Skeletal muscle cell (primary cell): ENCODE measurements at places on chromosomes 3 and 15.

- no peak for DNase-seq
Measured at GRCh38 chr15:95872366-95872771, 458.1 kb upstream of the NR2F2 start.

- DNase-seq: no peak
Measured at GRCh38 chr3:65318231-65318630, 630.4 kb upstream of the ADAMTS9 start.

- DNase-seq: no peak
Measured at GRCh38 chr3:133264920-133265319, 134.9 kb upstream of the BFSP2 start.

DNA sequence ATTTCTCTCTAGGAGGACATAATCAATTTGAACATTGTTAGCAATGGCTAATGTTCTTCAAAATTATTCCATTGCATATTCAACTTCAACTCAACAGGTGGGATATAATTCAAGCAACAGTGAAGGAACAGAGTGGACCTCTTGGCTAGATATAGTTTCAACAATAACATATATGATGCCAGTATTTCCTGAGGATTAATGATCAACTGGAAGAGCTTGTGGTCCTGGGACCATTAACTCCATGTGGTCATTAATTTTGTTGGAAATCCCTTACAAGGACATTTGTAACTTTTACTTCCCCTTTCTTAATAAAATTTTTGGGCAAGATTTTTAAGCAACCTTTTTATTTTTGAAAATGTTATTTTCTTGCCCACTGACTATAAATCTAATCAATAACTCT is 54.3 kb upstream of the ROBO2 start:
- DNase-seq: no peak

DNA sequence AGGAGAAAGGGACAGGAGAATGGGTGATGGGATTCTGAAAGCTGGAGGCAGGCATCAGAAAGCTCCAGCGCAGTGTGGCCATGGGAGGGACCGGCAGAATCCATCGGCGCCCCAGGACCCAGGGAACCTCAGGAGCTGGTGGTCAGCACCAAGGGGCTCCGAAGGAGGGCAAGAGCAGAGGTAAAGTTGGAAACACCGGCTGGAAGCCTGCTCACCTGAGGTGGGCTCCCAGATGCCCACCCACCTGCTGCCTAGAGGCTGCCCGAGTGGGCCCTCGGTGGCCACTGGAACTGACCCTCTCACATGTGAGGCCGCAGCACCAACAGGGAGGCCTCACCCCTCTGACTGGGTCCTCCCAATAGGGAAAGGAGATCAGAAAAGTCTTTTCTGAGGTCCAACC is 10.3 kb upstream of the ZXDC start:
- no peak for DNase-seq

DNA sequence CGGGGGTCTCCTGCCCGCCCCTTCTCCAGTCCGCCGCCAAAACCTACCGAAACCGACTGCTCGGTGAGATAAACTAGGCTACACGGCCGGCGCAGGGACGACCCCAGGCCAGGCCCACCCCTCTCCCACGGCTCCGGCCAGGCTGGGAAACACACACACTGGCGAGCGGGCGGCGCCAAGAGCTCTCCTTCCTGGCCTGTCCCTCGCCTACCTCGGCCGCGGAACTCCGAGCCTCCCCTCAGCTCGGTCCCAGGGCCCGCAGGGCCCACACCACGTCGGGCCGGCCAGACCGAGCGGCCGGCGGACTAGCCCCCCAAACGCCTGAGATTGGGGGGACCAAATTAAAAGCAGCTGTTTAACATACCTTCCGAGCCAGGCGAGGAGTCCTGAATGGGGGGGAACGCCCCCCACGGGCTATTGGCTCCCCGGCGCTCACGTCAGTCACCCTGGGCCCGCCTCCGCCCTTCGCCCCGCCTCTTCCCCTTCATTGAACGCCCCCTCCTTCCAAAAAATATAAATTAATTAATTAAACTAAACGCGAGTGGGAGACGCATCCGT is 4.0 kb upstream of the SIN3A start:
- no peak for DNase-seq

- DNase-seq: no peak
Measured at GRCh38 chr3:49886922-49887265, 16.8 kb downstream of the MST1R start.

GRCh38 chr15:100722551-100723314 is 120.3 kb downstream of the ASB7 start:
- DNase-seq: no peak

- no peak for DNase-seq
Measured at GRCh38 chr3:121574449-121574848, 6.7 kb downstream of the ARGFX start.

DNA sequence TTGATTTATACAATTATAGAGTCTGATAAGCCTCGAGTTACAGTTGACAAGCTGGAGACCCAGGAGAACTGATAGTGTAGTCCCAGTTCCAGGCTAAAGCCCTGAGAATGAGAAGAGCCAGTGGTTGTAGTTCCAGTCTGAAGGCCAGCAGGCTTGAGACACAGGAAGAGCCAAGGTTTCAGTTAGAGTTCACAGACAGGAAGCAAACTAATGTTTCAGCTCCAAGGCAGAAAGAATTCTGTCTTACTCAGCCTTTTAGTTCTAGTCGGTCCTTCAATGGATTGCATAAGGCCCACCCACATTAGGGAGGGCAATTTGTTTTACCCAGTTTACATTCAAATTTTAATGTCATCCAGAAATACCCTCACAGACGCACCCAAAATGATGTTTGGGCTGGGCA is 102.7 kb downstream of the CDIN1 start:
- DNase-seq: peak; percentile 7

DNA sequence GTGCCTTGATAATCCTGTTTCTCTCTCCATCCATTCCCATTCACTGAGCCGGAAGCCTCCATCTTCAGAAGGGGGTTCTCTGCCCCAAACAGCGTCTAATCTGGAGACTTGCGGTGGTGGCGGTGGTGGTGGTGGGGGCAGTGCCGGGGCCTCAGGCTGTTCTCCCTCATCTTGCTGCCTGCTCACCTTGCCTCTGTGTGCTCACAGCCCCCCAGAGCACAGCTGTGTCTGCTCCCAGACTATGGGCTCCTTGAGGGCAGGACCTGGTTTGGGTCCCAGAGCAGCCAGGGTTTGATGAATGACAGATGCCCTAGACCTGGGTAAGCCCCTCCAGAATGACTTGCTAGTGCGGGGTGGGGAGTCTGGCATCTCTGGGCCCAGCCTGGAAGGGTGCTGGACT is 430 bp upstream of the PSTPIP1 start:
- no peak for DNase-seq

DNA sequence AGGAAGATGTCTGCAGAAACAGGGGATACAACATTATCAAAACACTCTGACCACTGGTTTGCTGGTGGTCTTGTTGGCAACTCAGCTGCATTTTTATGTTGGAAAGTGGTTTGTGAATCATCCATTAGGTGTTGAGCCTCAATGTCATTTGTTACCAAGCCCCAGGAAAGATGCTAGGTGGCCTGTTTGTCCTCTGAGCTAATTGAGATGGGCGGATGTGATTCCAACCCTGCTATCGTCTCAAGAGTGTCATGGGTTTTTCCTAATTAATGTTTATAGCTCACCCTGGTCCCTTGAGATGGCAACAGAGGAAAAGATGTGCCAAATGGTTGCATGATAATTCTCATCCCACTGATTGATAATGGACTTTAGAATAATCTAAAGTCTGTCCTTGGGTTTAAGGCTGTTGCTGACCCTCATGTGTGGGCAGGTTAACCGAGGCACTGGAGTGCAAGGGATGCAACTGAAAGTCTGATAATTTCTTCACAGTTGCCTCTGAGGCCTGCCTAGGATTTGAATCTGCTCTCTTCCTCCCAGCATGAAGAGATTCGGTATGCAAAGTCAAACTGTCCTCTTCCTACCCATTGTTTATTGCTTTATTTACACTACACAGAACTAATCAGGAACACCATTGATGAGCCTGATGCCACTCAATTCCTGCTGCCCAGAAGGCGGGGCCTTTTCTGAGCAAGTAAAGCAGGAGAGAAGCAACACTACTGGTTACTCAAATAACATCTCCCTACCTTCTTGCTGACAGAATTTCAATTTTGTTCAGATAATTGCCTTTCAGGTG is 166.2 kb upstream of the TBC1D5 start:
- no peak for DNase-seq

DNA sequence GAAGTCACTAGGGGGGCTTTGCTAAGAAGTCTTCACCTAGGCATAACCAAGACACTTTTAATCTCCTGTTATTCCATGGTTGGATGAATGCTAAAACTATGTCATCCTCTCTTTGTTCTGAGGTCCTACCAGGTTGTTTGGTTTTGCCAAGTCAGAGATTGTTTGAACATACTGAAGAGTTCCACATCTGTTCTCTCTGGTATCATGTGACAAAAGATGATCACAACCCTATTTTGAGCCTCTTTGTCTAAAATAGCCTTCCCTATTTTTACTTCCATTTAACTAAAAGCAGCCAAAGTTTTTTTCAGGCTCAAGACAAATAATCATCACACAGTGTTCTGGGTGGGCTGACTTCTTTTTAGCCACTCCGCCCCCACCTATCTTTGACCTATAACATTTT is 218.4 kb upstream of the LMCD1 start:
- DNase-seq: no peak

- DNase-seq: no peak
Measured at GRCh38 chr15:28260722-28261121, 61.3 kb downstream of the HERC2 start.

GRCh38 chr3:64913515-64913914 is 225.7 kb upstream of the ADAMTS9 start:
- no peak for DNase-seq

- DNase-seq: peak; percentile 38
Measured at GRCh38 chr3:16013568-16013967, 160.9 kb upstream of the GALNT15 start.

GRCh38 chr3:42403737-42404136 is 6.7 kb downstream of the LYZL4 start:
- DNase-seq: no peak

GRCh38 chr15:37246856-37247255 is 146.5 kb upstream of the MEIS2 start:
- DNase-seq: no peak

DNA sequence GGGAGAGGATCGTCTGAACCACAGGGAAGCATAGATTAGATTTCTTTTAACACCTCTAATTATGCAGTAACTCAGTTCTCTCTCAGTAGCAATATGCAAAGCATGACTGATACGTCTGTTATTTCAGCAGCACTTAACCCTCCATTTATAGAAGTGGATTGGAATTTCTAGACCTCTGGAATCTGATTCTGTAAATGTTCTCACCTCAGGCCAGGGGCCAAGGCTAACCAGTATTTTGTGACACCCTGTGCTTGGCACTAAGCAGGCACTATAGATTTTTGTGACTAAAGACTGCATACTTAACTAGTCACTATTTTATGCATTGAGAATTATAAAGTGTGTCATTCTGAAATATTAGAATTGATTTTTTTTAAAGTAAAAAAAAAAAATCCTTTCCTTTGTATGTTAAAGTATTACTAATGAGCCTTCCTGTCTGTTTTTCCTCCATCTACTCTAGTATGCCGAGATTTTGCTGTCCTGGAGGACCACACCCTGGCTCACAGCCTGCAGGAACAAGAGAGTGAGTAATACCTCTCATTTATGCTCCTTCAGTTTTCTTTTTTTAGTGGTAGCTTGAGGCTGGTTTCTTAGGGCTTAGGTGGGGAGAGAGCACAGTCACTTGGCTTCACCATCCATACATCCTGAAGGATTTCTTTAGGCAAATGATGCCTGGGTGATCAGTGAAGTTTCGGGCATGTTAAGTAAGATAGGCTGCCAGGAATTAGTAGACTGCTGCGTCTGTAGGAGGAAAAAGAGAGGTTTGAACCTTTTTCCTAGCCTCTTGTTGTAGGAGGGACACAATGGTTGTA is 26.5 kb upstream of the UTS2B start:
- peak; percentile 37 for DNase-seq

GRCh38 chr3:155426524-155427230 is 133.2 kb upstream of the STRIT1 start:
- DNase-seq: no peak

GRCh38 chr3:138945709-138946662 is 951 bp downstream of the FOXL2 start:
- DNase-seq: no peak

GRCh38 chr15:78350058-78350457 is 9.9 kb downstream of the CRABP1 start:
- DNase-seq: no peak

DNA sequence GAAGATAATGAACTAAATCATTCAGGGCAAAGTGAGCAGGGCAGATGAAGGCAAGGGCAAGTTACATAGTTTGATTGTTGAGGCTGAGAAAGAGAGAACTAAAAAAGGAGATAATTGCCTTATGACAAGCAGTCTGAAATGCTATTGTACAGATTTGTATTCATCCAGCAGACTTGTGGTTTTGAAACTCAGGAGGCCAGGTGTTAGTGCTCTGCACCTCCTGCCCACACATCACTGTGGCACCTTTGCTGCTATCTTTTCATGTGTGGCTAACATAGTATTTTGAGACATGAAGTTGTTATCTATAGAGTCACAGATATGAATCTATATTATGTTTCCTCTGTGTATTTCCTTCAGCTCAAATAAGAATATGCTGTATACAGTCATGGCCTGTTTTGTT is 24.3 kb upstream of the SUCLG2 start:
- DNase-seq: no peak

DNA sequence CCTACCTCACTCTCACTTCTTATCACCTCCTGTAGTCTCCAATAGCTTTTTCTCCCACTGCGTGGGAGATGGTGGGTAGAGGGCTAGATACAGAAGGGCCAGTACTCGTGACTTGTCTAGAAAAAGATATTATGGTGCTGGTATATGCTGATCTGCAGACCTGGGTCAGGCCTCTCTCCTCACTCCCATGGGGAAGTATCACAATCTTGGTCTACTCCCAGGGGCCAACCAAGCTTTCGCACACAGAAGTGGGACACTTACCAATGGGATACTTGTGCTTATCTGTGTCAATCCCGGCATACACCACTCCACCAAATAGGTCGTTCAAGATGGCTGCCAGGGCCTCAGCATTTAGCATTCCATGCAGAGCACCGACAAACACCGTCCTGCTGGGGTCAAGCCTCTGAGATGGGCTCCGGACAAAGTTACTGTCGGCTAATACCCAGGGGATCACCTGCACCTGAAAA is 9.0 kb upstream of the RPS17 start:
- no peak for DNase-seq

- DNase-seq: no peak
Measured at GRCh38 chr3:63067999-63068645, 192.9 kb upstream of the CADPS start.

DNA sequence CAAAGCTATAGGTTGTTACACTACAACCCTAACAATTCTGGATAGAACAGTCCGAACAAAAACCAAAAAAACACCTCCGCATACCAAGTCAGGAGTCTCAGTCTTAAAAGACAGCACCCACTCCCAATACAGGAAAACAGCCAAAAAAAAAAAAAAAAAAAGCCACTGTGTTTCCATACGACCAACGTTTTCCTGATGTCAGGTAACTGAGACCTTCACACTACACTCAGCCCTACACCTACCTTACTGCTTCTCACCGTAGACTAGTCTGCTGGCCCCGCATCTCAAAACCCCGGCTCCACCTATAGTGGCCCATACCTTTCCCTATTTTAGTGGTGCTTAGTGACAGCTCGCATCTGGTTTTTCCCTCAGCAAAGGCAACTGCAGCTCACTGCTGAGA is 339.5 kb upstream of the ADAMTS9 start:
- DNase-seq: no peak
